Neuronal stem cell (in vitro differentiated cells): ENCODE measurements at places on chromosomes 4 and X.

- no peak for DNase-seq
Observed at GRCh38 chr4:24657768-24658617, 73.6 kb upstream of the DHX15 start.

- no peak for DNase-seq
Observed at GRCh38 chrX:72659723-72660122, 54.4 kb downstream of the PHKA1 start.

- DNase-seq, result no peak
Observed at GRCh38 chr4:85081196-85081595, 114.7 kb upstream of the WDFY3 start.

GRCh38 chr4:41930139-41930831 is 4.9 kb upstream of the TMEM33 start:
- no peak for DNase-seq

DNA sequence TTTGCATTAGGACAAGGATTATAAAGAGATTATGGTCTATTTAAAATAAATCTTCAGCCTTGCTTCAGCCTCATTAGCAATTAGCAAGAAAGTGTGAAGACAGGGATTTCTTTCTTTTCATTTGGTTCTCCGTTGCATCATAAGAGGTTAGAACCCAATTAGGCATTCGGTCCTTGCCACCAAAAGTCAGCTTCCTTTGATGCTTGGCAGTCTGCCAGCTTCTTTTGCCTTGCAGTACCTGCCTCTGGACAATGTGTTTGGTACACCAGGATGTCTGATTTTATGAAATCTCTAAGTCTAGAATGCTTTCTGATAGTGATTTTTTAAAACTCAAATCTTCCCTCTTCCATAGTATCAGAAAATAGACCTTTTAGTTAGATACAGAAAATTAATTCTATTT is 12.4 kb downstream of the SMIM20 start:
- DNase-seq, result no peak

- DNase-seq, result no peak
Observed at GRCh38 chr4:10079912-10080588, 36.5 kb downstream of the WDR1 start.

GRCh38 chr4:161894014-161894413 is 269.8 kb downstream of the FSTL5 start:
- no peak for DNase-seq

- no peak for DNase-seq
Observed at GRCh38 chr4:71380788-71381187, 42.0 kb downstream of the SLC4A4 start.

DNA sequence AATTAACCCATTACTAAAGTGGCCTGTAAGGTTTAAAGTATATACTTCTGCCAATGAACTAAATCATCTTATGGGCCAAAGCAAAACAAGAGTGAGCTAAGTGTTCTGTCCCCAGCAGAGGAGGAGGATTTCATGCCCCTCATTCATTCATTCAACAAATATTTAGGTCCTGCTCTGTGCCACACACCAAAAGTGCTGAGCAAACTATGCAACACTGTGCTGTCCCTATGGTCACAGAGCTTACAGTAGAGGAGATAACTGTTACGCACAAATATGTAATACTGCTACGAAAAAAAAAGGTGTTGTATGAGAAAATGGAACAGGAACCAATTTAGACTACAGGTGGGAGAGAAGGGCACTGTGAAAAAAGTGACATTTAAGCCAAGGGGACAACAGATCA is 1.7 kb downstream of the SH3KBP1 start:
- no peak for DNase-seq

GRCh38 chr4:100848841-100849240 is 331.0 kb upstream of the EMCN start:
- DNase-seq, result no peak

- DNase-seq, result no peak
Observed at GRCh38 chr4:144750348-144750747, 104.4 kb downstream of the HHIP start.

DNA sequence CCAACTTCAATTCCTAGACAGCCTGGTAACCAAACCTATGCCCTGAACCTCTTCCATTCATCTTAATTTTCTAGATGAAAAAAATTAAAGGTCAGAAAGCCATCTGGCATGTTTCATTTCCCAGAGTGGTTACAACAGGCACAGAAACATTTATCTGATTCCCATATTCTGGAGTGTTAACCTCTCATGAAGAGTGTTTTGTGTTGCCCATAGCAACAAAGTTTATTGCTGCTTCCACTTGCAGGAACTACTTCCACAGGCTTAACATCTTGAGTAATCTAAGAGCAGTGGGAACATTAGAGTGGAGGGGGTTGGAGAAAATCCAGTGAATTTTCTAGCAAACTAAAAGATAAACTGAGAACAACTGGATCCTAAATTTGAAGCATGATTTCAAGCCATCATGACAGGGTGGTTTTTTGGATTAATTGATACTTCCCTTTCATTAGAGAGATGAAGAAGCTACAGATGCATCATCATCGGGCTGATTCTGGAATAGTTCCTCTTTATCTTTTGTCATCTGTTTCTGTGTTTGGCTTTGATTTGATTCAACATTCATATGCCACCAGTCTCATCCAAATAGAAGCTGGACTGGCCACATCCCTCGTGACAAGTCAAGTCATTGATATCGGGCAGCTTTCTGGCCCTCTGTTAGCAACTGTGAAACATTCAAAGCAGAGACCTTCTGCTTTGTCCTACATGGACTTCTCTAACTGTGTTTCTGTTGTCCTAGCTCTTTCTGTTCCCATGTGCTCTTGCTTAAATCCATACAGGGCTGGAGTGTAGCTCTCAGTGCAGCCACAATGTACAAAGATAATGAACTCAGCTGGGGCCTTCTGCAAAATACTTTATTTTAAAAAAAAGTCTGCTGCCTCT is 167.3 kb downstream of the MID1IP1 start:
- no peak for DNase-seq

DNA sequence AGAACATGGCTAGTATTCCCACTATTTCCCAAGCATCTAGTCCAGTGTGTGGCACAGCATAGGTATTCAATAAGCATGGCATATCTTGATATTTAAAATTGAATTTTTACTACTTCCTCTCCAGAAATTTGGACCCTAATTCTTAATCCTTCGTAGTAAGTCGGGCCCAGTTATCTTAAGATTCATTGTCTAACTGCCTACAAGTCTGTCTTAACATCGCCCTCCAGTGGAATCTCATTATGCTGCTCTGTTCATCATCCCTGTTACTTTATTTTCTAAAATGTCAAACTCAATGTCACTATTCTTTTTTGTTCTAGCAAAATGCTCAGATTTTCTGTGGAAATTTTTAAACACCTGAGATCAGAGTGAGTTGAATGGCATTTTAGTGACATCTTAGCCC is 606.2 kb downstream of the KLHL13 start:
- no peak for DNase-seq
